T1000 (cell line): ENCODE measurements at places on chromosomes 3 and 15.

- no peak for DNase-seq
These were observed 155 bp downstream of the ACVR2B start for GRCh38 chr3:38453913-38454177.

DNA sequence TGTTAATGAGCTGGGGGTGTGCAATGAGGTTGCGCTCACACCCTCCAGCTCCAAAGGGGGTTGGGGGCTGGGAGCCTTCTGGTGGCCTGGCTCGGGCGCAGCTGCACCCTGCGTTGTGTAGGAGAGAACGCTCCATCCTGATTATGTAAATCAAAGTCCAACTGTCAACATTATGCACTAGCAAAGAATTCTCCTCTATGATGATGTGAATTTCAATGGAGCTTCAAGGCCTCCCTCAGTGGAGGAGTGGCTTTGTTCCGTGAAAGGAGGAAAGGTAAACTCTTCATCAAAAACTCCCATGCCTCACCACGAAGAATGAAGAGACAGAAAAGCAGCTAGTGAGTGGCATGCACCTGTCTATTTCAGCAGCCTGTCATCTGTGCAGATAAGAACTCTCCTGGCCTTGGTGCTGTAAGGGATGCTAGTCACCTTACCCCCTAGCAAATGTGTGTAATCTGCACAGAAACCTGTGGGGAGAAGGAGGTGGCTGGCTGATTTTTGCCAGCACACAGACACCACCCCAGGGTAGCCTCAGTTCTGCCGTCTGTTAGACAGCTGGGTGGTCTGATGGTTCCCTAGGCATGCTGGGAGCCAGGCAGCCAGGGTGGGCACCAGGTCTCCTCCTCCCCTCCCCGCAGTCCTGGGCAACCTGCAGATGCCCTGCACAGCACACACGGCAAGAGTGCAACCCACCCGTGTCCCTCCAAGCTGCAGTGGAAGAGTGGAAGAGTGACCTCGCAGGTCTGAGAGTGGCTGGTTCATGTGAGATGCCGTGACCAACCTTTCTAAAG lies 47.0 kb upstream of the TRPM1 start:
- DNase-seq: no peak

DNA sequence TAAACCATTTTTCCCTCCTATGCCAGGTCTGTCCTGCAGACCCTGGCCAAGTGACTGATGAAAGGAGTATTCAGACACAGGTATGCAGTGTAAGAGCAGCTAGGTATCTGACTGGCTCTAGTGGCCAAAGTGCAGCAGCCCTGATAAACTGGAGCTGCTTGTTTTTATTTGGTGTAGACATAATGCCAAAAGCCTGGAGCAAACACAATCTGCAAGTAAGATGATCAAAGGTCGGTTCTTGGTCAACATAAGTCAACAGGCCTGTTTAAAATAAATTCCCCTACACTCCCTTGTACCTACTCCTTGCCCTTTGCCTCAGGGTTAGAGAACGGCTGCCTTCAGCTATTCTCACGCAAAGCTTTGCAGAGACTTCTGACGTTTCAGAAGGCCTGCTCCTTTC lies 1003.1 kb downstream of the ZPLD1 start:
- no peak for DNase-seq

- DNase-seq: no peak
These were observed 194.8 kb downstream of the XXYLT1 start for GRCh38 chr3:195075941-195076875.

- no peak for DNase-seq
These were observed 223.6 kb downstream of the WDR72 start for GRCh38 chr15:53535886-53536285.

DNA sequence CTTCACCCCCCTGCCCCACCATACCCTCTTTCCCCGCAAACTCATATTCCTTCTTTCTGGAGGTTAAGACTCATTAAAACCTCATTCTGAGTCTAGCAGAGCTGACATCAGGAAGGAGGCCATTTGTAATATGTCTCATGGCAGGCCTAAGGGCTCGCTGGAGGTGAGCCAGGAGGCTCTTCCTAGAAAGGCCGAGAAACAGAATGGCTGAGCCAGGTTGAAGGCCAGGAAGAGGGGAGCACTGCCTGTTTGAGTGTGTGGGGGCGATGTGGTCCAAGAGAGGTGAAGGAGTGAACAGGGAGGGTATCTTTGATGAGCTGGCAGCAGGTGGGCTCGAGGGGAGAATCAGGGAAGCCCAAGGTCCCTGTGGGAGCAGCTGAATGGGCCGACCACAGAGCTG lies 317.3 kb downstream of the TLE3 start:
- DNase-seq: no peak

DNA sequence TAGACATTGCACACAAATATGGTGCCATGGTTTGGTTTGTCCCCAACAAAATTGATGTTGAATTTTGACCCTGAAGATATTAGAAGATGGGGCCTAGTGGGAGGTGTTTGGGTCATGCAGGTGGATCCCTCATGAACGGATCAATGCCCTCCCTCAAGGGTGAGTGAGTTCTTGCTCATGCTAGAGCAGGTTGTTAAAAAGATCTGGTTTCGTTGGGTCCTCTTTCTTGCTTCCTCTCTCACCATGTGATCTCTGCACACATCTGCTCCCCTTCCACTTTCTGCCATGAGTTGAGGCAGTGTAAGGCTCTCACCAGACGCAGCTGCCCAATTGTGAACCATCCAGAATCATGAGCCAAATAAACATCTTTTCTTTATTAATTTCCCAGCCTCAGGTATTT lies 87.8 kb upstream of the MDFIC2 start:
- DNase-seq: no peak

- peak; percentile 28 for DNase-seq
These were observed 5.3 kb upstream of the SPESP1 start for GRCh38 chr15:68924866-68925560.

DNA sequence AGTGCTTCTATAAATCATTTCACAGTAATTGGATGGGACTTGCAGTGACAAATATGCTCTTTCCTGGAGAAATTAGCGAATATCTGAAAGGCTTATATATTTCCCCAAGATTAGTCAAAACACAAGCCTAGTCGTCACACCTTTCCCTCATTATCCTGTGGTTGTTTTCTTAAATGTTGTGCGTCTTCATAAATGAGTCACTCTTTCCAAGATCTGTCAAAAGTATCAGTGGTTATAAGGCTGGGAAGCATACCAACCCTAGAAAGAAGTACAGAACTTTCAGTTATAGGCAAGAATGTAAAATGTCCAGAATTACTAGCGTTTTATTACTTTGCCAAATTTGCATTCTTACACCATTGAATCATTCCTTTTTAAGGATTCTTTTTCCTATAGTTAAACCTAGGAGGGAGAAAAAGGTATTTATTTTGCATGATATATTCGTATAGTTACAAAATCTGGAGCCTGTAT lies 33.6 kb downstream of the TMEM212 start:
- DNase-seq: no peak

- no peak for DNase-seq
These were observed 6.6 kb downstream of the TIPARP start for GRCh38 chr3:156681002-156681401.

DNA sequence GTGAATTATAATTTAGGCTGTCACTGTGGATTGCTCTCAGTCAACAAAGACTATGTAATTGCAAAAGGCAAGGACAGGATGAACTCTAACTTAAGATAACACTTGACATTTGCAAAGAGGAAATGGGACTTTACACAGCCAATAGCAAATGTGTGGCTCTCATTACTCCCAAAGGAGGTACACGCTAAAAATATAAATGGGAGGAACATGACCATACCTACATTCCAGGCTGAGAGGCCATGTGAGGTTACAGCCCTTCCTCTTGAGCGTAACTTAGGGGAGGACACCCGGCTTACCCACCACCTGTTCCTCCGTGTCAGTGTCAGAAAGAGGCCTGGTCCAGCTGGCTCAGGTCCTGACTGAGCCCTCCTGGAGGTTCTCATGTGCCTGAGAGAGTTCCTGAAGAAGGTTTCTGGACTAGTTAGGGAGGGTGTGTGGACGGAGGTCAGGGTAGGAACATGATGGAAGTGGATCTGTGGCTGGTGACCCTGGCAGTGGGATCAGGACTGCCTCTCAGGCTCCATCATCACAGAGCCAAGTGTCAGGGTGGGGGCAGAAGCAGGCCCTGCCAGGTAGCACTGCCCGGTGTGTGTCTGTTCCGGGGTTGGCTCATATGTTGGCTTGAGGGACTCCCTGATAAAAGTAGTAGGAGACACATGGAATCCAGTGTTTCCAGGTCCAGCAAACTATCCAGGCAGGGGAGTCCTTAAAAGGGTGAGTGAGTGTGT lies 7.9 kb downstream of the POPDC2 start:
- no peak for DNase-seq

- DNase-seq: no peak
These were observed 1.6 kb downstream of the GMPPB start for GRCh38 chr3:49721896-49722781.

DNA sequence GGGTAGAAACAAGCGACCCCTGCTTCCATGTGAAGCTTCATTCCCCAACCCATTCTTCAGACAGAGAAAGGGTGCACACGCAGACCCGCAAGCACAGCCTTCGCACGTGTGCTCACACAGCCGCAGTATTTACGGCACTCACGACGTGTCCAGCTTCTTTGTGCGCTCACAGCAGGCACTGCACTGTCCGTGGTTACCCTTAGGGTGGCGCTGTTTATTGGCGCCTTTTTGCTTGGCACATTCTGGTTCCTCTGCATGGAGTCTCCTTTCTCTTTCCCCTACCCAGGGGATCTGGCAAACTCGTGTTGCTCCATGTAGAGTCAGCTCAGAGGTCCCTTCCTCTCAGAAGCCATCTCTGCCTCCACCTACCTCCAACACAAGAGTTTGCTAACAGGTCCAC lies 115.1 kb downstream of the SLCO3A1 start:
- DNase-seq: no peak

DNA sequence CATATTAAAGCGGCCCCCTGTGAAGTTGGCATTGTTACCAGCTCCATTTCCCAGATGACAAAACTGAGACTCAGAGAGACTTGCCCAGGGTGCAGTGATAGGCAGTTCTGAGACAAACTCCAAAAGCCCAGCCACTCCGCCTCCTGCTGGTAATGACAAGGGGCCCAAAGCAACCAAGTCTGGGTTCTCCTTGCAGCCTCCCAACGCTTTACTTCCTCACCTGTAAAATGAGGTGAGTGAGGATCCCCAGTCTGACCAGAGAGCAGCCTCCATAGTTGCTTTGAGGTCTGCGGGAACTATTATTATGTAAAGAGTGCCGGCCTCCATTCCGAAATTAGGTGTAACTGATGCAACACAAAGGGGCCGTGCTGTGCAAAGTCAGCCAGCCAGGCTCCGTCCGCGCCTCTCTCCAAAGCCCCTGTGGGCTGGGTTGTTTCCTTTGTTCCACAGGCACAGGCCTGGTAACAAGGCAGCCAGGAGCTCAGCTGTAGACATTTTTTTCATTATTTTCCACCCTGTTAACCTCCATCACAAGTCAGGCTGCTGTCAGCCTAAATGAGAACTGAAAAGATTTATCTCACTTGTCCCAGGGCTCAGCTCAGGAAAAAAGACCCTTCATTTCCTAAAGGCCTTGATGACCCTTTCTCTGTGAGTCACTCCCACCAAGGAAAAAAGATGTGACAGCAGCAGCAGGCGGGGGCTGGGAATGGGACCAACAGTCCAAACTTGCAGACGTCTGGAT lies 139.1 kb upstream of the RAD18 start:
- DNase-seq: no peak

GRCh38 chr15:38389924-38390542 lies 63.9 kb upstream of the FAM98B start:
- DNase-seq: peak; percentile 11

- no peak for DNase-seq
These were observed at the start of gene TBC1D2B for GRCh38 chr15:78077053-78077870. Gene TBC1D2B, minus strand, starts transcription at chr15:78077711. Its CDS starts 59 bp downstream, at chr15:78077652.

DNA sequence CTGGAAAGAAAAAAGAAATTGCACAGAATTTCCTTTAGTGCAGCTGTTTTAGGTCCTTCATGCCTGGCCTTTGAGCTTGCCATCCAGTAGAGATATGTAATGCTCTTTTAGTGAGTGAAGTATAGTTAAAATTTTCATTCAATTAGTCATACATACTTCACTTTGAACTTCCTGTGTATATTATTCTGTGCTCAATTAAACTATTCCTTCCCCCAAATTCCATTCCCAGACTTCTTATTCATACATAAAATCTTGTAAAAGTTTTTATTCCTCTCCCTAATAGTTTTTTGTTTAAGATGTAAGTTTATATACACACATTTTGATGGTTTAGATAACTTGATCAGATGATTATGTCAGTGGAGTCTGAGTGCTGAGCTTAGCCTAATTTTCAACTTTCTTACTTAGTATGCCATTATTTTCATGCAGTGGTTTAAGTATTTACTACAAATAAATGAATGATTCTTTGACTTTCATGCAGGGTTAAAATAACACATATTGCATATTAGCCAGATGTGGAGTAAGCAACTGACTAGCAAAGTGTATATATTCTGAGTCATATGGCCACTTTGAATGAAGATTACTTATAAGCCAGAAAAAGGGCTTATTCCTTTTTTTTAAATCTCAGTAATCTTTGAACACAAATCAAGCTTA lies 42.5 kb upstream of the ABHD10 start:
- no peak for DNase-seq

GRCh38 chr3:56693750-56694149 lies 10.7 kb upstream of the TASOR start:
- DNase-seq: no peak

- DNase-seq: no peak
These were observed 26.1 kb downstream of the EAF1 start for GRCh38 chr3:15453501-15453900.

DNA sequence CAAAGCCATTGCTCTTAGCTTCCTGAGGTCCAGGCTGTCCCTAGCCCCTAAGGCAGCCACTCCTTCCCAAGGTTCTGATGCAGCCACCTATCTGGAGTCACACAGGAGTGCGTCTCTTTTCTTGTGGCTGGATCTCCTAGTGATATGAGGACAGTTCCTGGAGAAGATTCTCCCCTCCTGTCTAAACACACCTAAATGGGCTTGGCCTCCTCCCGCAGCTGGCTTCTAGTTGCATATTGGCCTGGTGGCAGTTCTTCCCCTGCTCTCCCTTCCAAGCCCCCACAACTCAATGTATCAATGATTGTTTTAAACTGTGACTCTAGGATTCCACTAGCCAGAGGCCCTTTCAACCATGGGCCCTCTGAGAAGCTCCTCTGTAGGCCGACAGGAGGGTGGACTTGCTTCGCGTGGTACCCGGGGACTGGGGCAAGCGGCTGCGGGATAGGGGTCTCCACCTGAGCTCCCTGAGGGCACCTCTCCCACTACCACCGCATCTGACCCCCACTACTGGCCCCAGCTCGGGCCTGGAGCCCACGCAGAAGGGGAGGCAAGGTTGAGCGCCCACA lies 1.4 kb downstream of the ITGA11 start:
- DNase-seq: no peak

DNA sequence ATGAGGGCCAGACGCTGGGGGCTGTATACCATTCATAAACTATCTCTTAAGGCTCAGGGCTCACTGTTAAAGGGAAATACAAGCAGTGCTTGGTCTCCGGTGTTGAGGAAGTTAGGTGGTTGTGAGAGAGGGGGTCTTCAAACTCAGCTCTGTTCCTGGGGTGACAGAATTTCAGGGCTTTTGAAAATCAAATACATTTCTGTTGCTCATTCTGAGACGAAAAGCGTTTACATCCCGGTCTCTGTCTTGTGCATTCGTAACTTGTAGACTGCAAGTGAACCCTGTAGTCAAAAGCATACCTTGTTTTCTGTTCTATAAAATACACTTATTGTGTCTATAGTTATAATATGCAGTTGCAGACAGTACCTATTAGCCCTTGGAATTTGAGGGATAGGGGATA lies 1.7 kb downstream of the SLCO3A1 start:
- DNase-seq: no peak

- DNase-seq: no peak
These were observed 3.0 kb upstream of the MRPS22 start for GRCh38 chr3:139340784-139341183.

- DNase-seq: peak; percentile 74
These were observed 136.8 kb upstream of the CCDC54 start for GRCh38 chr3:107240183-107241091.

GRCh38 chr3:73808862-73809509 lies 184.2 kb upstream of the PDZRN3 start:
- DNase-seq: no peak
